Tibial artery (tissue), 4 donors: ENCODE measurements at places on chromosomes 16 and 17.

DNA sequence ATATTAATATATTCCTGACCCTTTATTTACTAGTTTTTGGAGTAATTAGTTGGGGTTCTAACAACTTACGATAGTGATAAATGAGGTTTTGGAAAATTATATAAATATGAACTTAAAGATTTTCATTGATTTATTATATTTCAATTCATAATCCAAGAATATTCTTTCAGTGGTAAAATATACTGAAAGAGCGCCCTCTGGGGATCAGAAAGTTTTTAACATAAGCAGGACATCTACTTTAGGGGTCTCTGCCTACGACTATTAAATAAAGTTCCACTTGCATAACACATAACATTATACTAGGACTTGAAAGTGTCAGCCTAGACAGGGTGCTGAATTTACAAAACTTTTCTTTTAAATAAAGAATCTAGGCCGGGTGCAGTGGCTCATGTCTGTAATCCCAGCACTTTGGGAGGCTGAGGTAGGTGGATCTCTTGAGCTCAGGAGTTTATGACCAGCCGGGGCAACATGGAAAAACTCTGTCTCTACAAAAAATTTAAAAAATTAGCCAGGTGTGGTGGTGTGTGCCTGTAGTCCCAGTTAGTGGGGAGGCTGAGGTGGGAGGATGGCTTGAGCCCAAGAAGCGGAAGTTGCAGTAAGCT is 15.6 kb downstream of the RFWD3 start:
- no peak for DNase-seq

DNA sequence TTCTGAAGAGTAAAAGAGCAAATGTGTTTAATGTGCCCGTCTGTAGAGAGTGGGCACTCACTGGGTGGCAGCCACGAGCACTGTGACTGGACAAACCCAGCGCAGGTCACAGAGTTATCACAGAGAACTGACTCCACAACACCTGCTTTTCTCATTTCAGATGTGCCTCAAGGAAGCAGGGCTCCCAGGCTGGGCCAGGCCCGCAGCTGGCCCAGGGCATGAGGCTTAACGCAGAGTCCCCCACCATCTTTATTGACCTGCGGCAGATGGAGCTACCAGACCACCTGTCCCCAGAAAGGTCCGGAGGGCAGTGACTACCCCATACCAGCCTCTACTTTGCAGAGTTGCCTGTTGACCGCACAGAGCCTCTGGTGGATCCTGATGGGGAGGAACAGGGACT is 11.9 kb downstream of the DNAAF8 start:
- no peak for DNase-seq

DNA sequence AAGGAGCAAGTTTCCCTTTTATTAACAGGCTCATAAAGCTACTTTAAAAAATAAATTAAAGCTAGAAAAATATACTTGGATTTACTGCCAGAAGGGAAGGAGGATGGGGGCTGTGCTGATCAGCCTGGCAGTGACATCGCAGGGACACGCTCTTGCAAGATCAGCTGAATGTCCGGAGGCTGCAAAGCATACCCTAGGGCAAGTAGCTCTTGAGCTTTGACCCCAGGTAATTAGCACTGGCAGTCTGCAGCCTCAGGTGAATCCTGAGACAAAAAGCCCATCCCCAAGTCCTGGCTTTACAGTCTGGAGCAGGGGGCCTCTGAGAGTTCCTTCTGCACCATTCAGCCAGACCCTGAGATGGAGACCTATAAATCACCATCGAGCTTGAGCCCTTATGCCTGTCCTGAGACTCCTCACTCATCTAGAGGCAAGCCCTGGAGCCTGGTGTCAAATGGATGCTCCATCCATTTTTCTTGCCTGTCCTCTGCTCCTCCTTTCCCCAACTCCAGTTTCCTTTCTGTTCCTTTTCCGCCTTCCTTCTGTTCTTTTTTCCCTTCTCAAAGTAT is 131.7 kb downstream of the TMEM114 start:
- DNase-seq = no peak

GRCh38 chr17:78343187-78343542 is 16.7 kb downstream of the SOCS3 start:
- DNase-seq = peak; percentile 88

- no peak for DNase-seq
These were observed 165.4 kb upstream of the C16orf82 start for GRCh38 chr16:26901196-26901861.

GRCh38 chr17:31320241-31320640 is 1.2 kb downstream of the EVI2A start:
- no peak for DNase-seq

DNA sequence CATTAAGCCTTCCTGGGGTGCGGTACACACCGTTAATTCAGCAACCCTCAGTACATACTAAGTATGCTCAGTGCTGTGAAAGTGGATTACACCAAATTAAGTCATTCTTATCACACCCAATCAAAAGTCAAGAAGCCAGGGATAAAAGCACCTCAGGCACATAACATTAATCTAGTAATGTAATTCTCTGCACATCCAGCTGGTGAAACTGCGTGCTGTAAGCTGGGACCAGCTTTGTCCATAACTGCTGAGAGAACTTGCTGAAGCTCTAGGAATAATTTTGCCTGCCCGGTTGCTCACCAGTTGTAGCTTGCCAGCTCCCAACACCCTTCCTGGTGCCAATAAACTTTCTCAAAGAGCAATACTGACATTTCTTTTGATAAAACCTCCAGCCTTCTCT is 44.9 kb downstream of the SLC47A1 start:
- no peak for DNase-seq

GRCh38 chr17:51427856-51428255 is 167.5 kb downstream of the UTP18 start:
- DNase-seq = no peak

GRCh38 chr16:84614968-84615813 is 2.7 kb downstream of the COTL1 start:
- no peak for DNase-seq

GRCh38 chr17:67139289-67139688 is 94.9 kb downstream of the CACNG1 start:
- no peak for DNase-seq

DNA sequence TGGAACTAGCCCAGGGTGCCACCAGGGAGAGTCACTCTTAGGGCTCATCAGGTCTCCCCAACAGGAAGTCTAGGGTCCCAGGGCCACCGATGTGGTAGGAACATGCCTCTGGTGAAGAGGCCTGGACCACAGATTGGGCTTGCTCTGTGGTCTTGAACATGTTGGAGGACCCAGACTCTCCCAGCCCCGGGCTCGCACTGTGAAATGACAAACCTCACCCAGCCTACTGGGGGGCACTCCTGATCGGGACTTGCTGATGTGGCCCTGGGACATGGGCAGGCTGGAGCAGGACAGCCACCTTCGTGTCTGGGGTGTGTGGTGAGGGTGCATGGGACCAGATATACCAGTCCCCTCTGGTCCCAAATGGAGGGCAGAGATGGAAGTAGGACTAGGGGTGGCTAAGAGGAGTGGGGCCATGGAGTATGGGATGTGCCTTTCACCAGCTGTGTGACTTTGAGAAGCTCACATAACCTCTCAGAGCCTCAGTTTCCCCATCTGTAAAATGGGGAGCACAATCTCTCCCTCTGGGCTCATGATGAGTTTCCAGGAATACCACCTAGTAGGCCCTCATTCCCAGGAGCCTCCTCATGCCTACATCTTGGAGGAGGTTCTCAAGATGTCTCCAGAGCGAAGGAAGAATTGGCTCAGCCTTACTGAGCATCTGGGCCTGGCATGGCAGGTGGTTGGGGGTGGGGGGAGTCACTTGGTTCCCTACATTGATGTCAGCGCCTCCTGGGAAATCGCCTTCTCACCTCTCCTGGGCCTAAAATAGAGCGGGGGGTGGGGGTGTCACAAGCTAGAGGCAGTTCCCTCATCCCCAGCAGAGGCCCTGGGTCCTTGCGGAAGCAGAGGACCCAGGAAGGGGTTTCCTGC is 1.5 kb upstream of the ADAM11 start:
- DNase-seq = no peak

GRCh38 chr16:951660-952301 is 19.0 kb downstream of the LMF1 start:
- no peak for DNase-seq
